ENCODE measurements at places on chromosomes 4 and X.
A peak's percentile ranks its signal among the peaks of the same experiment; 100 is the strongest.

DNA sequence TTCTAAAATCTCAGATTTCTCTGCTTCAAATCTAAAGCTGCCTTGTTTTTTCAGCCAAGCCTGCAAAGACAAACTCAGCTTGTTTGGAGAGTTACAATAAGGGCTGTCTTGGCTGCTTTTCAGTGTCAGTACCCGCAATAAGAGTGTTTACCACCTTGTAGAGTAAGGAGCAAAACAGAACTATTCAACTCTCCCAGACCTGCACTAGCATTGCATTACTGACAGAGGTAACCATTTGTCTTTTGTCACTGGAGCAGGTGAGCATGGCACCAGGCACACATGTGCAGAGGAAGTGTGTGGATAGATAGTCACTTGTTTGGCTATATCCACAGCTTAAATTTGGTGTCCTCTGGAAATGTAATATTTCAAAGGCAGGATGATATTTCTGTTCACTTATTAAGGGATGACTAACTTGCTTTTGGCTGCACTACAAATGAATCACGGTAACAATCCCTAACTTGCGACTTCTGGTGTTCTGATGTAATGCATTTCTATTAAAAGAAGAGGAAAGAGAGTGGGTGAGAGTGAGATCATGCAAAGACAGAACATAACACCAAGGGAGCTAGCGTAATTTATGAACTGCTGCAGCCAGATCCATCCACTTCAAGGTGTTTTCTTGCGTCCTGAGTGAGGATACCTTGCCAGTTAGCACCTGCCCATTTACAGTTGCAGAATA is 38.6 kb downstream of the PTCHD1 start:
- DNase-seq: no peak

DNA sequence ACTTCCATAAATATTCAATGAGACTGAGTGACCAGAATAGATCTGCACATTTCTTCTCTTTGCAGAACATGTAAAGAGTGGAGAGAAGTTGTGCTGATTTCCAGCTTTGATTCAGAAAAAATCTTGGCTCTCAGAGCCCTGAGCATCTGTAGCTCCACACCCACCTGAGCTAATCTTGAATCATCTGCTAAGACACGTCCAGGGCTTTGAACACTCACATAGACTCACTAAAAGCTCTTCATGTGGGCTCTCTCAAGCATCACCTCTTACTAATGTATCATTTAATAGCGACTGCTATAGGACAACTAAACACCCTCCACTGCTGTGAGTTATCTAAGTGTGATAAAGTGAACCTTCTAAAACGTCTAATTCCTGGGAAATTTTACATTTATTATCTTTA is 147.7 kb upstream of the GRIA3 start:
- no peak for DNase-seq

- DNase-seq: no peak
Measured at GRCh38 chr4:151147000-151147399, 47.6 kb downstream of the RPS3A start.

GRCh38 chr4:186190581-186191199 is 677 bp upstream of the CYP4V2 start:
- peak; percentile 57 for DNase-seq

GRCh38 chr4:142845293-142846107 is 601 bp downstream of the INPP4B start:
- DNase-seq: peak; percentile 55

DNA sequence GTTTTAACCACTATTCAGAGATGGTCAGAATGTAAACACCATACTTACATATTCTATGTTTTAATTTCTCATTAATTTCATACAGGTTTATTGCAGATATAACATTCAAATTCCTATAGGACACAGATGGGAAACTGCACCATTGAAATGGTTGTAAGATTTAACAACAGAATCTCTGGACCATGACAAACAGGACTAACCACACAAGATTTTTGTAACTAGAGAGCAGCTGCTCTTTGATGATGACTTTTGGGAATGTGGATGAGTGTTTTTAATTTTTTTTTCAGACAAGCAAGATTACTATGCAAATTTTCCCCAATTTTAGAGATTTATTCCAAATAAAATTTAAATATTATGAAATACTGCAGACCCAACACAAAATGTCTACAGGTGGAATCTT is 610.2 kb downstream of the PCDH18 start:
- DNase-seq: no peak

- DNase-seq: no peak
Measured at GRCh38 chr4:85565761-85566480, 91.0 kb downstream of the ARHGAP24 start.

GRCh38 chr4:5370286-5370685 is 319.0 kb downstream of the STK32B start:
- no peak for DNase-seq

- DNase-seq: no peak
Measured at GRCh38 chrX:154712781-154713740, 37.8 kb downstream of the GAB3 start.

- DNase-seq: no peak
Measured at GRCh38 chr4:113582737-113583136, 178.8 kb downstream of the CAMK2D start.

- DNase-seq: no peak
Measured at GRCh38 chr4:113880240-113881028, 99.0 kb downstream of the ARSJ start.

- no peak for DNase-seq
Measured at GRCh38 chr4:158710814-158711213, 12.4 kb downstream of the PPID start.

DNA sequence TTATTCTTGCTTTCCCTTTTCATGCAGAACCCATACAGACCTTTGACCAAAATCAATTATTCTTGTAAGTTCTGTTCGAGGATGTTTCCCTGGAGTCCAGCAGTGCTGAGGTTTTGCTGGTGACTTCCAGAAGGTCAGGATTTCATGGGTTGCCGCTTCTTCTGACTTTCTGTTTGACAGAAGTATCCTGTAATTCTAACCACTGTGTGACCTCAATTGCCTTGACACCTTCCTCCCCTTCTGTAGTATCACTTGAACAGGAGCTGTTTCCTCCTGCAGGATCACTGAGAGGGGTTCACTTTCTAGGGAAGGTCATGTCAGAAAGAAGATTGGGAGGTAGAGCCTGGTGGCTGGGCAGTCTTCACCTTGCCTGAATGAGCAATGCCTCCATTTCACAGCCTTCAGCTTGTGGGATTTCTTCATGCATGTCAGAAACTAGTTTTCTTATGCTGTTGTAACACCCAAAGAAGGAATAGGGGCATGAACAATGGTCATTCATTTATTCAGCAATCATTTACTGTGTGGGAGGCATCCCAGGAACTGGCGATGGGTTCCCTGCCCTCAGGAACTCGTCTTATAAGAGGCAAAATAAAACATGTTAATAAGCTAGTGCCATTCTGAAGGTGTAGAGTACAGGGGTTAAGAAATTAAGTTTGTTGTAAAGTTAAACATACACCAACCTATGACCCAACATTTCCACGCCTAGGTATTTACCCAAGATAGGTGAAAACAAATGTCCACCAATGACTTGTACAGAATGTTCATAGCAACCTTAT is 205.9 kb downstream of the SOWAHB start:
- DNase-seq: no peak

DNA sequence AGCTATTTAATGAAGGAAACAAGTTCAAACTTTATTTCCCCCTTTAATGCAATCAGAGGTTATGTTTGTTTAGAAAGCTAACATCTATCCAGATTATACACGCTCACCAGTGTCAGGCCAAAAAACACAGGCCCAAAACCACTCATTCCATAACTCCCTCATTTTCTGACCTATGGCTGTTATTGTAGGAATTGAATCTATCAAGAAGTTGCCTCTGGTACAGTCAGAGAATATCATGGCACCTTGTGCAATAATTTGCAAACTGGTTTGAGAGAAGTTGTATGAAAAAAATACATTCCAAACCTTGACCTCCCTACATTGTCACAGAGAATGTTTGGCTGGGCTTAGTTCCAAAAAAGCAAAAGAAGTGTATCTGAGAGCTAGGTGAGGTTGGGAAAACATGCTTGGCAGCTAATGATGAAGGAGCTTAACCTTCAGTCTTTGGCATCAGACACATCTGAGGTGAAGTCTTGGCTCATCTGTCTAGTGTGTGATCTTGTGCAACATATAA is 591.0 kb downstream of the ANKRD50 start:
- no peak for DNase-seq

GRCh38 chrX:41047878-41048534 is 37.2 kb upstream of the USP9X start:
- no peak for DNase-seq

DNA sequence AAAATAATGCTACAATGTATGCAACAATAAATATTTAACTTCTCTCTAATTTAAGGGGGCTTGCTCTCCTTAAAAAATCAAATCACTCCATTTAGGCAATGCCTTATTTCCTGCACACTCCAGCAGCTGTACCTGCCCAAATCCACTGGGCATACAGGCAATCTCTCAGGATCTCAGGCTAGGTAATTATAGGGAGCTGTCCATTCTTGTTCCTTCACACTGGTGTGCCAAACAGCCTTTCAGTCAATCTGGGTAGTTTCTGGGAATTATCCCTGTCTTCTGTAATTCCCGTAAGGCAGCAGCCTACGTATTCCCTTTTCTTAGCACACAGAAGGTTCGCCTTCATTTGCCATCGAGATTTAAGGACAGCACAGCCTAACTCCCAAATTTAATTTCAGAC is 922.6 kb upstream of the SLIT2 start:
- no peak for DNase-seq

- peak; percentile 83 for DNase-seq
Measured at GRCh38 chr4:107037199-107037584, 1.1 kb upstream of the DKK2 start.

DNA sequence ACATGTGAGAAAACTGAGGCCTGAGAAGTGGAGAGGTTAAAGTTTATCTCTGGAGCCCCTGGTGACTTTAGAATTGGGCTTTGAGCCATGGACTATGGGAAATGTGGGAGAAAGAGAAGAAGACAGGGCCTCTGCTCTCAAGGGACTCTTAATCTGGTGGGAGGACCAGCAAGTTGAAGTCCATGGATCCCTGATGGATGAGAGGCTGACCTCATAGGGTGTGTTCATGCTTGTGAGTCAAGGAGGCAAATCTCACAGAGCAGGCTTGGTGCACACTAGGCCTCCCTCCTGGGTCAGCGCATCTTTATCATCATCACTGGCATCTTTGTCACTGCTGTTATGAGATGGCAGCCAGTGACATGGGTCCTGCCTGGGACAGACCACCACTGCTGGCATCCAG is 211.9 kb downstream of the AFAP1 start:
- DNase-seq: no peak

- no peak for DNase-seq
Measured at GRCh38 chrX:71629467-71629866, 11.2 kb upstream of the CXCR3 start.

GRCh38 chr4:176404621-176405020 is 84.9 kb downstream of the SPCS3 start:
- DNase-seq: no peak

GRCh38 chr4:113967687-113968086 is 11.8 kb downstream of the ARSJ start:
- no peak for DNase-seq

DNA sequence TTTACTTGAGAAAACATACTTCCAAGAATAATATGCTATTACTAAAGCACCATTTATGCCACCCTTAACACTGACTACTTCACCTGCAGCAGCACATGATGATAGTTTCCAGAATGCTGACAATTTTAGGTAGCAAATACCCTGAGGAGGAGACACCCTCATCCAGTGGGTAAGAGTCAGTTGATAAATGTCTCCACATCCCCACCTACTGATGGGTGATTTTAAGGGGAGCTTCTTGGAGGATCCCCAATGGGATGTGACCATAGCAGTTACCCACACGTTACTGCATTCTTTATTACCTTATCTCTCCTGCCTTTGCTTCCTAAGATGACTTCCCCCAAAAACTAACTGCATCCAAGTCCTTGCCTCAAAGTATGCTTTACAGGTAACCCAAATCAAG is 131.2 kb upstream of the SMARCAD1 start:
- DNase-seq: no peak

GRCh38 chrX:119753639-119754257 is 4.6 kb upstream of the SOWAHD start:
- peak; percentile 48 for DNase-seq

- no peak for DNase-seq
Measured at GRCh38 chrX:146433771-146434170, 375.8 kb upstream of the CXorf51B start.

DNA sequence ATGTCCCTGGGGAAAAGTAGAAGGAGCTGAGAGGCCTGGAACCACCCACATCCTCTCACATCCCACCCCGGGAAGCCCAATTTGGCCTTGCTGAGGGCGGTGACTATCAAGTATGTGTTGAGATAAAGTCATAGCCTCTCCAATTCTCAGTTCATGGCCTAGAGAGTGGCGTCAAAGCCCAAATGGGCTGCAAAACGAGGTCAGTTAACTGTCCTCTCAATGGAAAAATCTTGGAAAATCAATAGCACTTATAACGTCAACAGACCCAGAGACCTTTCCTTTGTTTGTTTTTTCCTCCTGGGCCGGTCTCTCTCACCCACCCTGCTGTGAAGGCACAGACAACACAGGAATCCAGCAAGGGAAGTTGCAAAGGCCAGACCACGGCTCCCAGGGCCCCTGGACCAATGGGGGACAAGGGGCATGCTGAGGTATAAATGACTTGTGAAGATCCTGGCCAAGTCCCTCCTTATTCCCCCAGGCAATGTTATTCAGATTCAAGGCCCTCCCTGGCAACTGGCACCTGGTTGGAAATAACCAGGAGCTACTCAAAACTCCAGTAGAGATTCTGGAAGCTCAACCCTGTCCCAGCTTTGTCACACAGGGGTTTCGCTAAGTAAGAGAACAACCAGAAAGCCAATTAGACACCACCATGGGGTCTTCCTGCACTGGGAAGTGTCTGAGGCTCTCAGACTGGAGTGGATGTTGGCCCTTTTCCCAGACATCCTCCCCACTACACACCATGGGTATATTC is 38.6 kb downstream of the TSC22D3 start:
- no peak for DNase-seq

DNA sequence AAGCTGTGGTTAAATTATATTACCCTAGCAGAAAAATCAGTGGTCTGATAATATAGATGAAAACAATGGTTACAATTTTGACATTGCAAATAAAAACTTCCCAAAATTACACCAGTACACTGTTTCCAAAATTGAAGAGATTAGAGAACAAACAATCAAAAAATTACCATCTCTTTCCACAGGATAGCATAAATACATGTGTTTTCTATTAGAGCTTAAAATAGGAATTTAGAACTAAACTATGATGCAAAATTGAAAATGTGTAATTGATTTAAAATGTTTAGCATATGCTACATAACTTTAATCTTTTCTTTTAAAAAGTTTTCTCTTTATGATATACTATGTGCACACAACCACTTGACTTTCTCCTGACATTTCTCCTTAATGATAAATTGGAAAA is 6.7 kb downstream of the EDNRA start:
- DNase-seq: no peak

DNA sequence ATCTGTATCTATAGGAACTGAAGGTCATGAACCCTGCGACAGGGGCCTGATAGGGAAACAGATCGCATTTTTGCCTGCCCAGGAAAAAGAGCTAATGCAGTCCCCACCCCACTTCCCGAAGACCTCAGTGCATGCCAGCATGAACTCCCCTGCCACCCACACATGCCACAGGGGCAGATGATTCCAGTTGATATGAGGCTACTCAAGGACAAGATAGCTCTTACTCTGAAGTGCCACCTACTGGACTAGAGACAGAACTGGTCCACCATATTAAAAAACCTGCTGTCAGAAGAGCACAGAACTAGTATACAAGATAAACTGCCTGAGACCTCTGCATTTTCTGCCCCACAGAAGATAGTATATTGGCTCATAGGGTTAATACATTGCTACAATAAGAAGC is 68.0 kb downstream of the YIPF7 start:
- peak; percentile 21 for DNase-seq

- DNase-seq: no peak
Measured at GRCh38 chrX:144918936-144919335, 328.4 kb upstream of the SPANXN1 start.
